Sciatic nerve (tissue), 2 donors: ENCODE measurements at places on chromosomes 1 and 21. TPM values are rescaled to one million over a fixed set of nuclear protein-coding genes. Genes with fewer than 3 reads are reported as not detected.

DNA sequence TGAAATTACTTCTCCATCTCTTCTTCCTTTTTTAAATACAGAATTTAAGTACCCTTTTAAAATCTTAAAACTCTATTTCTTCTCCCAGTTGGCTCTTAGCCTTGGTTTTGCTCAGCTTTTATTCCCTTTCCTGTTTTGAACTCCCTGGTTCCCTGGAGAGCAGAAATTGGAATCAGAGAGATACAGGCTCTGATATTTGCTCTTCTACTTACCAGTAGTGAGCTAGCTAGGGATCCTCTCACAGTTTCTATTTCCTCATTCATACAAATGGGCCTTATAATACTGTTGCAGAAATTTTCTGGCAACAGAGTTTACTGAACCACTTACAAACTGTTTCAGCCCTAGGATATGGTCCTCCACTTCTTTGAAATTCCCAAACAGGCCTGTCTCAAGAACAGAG, 606.3 kb downstream of the NUF2 start:
- DNase-seq: no peak

GRCh38 chr1:182113879-182114626, 52.5 kb upstream of the ZNF648 start:
- DNase-seq: no peak

GRCh38 chr21:33667636-33668035, 25.3 kb downstream of the ITSN1 start:
- DNase-seq: no peak

DNA sequence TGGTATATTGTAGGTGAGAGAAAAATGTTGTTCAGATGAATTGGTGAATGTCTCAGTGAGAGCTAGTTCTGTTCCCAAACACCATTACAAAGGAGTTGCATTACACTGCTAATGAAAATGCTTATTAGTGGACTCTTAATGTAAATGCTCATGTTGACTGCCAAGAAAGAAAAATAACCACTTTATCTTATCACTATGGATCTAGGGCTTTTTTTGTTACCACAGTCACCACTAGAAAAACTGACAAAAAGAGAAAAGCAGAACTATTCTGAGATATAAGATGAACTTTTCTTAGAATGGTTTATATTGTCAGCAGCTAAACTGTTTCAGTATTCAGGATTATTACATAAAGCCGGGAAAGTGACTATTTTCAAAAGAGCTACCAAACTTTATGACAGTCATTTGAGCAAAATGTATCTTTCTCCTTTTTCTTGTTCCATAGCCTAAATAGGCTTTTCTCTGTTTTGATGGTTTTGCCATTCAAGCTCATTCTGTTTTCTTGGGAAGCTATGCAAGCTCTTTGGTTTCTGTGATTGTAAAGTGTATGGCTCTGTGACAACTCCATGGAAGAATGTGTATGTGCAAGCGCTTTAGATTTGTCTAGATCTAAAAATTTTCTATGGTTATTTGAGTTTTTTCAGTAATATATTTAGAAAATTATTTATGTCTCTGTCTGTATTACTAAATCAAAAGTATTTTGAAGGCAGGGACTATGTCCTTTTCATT, 64.2 kb upstream of the DPH5 start:
- no peak for DNase-seq

The PI4KB gene
- 71.4 TPM for total RNA-seq

The TAS1R1 gene
- not detected for total RNA-seq

DNA sequence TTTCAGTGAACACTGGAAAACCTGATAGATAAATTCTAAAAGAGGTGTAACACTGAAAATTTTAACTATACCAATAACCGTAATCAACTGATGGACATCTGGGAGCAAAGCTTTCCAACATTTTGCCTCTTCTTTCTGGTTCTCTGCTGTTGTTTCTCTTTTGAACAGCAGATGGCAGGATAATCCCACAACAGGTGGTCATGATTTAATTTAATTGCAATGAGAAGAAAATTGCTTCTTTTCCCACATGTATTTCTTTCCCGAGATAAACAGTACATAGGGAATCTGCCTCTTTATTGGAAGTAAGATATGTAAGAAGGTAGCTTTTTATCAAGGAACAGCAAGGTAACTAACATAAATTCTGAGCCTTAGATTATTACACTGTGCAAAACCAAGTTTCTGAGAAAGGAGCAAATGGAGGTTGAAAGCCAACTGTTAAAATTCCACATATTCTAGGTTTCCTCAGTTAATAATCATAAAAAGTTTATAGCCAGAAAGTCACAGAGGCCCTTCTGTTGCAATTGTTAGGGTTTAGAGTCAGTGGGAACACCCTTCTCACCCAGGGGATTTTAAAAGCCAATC, 72.9 kb downstream of the RPS6KA1 start:
- DNase-seq: no peak

DNA sequence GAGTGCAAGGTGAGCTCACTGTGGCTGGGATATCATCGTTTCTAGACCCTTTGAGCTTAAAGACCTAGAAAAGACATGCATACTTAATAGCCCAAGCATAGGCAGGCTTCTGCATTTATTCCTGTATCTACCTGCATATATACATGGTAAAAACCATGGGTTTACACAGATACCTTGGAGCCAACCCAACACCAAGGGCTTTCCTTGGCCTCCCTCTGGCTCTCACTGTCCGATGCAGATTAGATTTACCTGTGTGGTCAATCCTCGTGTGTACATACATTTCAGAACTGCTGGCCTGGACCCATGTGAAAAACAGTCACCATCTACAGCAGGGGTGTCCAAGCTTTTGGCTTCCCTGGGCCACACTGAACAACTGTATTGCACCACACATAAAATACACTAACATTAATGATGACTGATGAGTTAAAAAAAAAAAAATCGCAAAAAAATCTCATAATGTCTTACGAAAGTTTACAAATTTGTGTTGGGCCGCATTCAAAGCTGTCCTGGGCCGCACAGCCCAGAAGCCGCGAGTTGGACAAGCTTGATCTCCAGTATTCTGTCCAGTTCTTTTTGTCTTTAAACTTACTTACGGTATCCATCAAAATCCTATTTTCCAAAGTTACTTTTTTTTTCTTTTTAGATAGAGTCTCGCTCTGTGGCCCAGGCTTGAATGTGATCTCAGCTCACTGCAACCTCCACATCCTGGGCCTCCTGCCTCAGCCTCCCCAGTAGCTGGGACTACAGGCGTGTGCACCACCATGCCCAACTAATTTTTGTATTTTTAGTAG, 43.5 kb downstream of the WDR4 start:
- DNase-seq: peak; percentile 14

- no peak for DNase-seq
Observed at GRCh38 chr1:156600733-156601121, 552 bp downstream of the GPATCH4 start.

GRCh38 chr1:70140343-70140742, 65.0 kb downstream of the LRRC40 start:
- no peak for DNase-seq

The ZNF697 gene
- total RNA-seq: 4.9 TPM

The ZBED6 gene
- 52.3 TPM for total RNA-seq

The MFSD2A gene
- total RNA-seq: 12.3 TPM

DNA sequence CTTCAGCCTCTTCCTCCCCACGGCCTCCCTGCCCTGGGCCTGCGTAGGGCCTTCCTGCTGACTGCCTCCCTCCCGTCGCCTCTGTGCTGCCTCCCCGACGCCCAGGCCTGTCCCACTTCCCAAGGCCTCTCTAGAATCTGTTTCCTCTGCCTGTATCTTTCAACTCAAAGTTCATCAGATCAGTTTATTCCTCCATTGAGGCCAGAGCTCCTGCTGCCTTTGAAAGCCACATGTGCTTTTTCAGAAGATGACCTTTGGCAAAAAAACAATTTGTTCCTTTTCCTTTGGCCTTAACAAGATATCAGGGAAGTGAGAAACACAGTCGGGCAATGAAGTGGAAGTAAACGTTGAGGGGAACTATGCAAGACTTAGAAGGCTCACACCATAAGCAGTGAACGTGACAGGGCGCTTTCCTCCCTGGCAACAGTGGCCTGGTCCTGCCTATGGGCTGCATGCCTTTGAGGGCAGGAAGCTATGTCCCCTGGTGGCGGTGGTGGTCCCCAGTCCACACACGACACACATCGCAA, 85.9 kb downstream of the PSMG1 start:
- DNase-seq: no peak

The CRYZL1 gene
- 59.2 TPM for total RNA-seq

GRCh38 chr1:30911059-30911954, 2.7 kb upstream of the SDC3 start:
- peak; percentile 95 for DNase-seq

DNA sequence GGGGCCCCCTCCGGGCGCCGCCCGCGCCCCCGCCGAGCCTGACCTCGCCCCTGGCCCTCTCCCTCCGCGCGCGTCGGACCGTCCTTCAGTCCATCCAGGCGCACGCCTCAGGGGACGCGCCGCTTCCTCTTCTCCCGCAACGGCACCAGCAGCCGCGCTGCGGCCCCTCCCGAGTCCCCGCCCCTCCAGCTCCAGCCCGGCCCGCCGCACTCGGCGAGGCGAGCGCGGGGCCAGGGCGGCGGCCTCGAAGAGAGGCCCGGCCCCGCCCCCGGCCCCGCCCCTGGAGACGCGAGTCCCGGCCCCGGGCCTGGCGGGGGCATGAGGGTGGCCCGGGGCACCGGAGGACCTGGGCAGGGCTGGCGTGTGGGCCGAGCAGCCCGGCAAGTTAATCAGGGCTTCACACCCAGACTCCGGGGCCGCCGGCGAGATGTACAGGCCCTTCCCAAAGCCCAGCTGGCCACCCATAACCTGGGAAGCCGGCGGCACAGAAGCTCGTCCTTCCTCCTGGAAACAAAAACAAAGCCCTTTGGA, at the start of gene IGSF3:
TSS of gene IGSF3 (minus strand) at position 159 of the 531 bp plus-strand sequence. CDS start 1,407 bp downstream, outside the sequence.
- DNase-seq: peak; percentile 73

The TNNI3K gene
- total RNA-seq: 9.6 TPM

The MCOLN3 gene
- total RNA-seq: 11.2 TPM

GRCh38 chr1:24127801-24128363, 15.1 kb downstream of the IL22RA1 start:
- DNase-seq: no peak

- no peak for DNase-seq
Observed at GRCh38 chr1:174352117-174352516, 95.6 kb upstream of the GPR52 start.

The FCER1G gene
- total RNA-seq: 43.9 TPM

The ASTN1 gene
- total RNA-seq: 0.36 TPM

DNA sequence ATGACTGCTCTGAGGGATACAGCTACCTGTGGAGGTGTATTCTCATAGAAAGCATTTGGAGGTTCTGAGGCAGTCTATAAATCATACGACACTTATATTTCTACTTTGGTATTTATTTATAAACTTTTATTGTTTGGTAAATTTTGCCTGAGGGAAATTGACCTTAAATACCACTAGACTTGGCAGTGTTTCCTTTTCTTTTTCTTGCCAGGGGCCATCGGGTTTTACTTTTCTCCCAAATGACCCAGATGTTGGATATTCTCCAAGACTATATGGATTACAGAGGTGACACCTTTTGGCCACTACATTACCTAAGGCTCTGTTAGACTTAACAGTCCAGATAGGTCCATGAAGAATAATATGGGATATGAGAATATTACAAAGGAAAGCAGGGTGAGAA, 28.2 kb downstream of the CHD1L start:
- no peak for DNase-seq

DNA sequence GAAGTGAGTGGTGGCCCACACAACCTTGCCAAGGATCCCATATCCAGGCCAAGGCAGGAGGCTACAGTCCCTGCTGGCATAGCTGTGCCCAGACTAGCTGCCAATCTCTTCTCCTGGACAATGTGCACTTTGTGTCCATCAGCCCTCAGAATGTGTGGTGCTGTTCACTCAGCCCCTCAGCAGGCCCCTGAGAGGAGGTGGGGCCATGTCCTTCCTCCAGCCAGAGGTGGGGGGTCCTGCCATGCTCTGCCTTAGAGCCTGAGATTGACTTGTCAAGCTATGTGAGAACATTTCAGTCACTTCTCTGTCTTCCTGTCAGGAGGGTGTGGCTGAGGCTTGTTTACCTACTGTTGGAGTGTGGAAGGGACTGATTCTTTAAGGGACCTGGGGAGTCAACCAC, 1.4 kb downstream of the NCF2 start:
- DNase-seq: peak; percentile 41

- no peak for DNase-seq
Observed at GRCh38 chr1:94622757-94623156, 81.2 kb upstream of the F3 start.

The MAP3K21 gene
- total RNA-seq: 1.6 TPM

- DNase-seq: no peak
Observed at GRCh38 chr21:46455575-46456385, 2.9 kb upstream of the DIP2A start.

- no peak for DNase-seq
Observed at GRCh38 chr21:43364851-43365424, 62.0 kb downstream of the SIK1 start.

DNA sequence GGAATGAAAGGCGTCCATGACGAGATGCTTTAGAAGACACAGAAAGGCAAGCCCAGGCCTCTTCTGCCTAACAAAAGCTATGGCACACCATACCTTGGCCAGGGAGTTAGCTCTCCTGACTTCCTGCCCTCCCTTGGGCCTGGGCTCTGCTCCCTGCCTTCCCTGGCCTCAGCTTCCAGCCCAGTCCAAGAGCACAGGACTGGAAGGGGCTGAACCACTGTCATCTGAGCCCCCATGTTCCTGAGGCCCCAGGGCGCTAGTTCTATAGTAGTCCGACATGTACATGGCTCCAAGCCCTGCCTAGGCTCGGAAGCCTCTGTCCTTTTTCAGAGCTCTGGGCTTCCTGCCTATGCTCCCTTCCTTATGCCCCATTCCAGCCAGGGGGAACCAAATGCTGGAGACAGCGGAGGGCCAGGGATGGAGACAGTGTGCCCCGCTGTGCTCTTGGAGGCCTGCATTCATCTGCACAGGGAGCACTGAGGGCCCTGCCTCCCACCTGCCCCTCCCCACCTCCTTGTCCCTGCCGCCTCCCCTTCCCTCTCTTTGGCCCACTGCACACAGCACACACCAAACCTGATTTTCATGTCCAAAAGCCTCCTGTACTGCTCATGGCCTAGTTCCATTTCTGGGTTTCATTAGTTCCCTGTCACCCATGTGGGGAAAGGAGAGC, 240.1 kb downstream of the RHOU start:
- DNase-seq: no peak

The LHX8 gene
- total RNA-seq: not detected

DNA sequence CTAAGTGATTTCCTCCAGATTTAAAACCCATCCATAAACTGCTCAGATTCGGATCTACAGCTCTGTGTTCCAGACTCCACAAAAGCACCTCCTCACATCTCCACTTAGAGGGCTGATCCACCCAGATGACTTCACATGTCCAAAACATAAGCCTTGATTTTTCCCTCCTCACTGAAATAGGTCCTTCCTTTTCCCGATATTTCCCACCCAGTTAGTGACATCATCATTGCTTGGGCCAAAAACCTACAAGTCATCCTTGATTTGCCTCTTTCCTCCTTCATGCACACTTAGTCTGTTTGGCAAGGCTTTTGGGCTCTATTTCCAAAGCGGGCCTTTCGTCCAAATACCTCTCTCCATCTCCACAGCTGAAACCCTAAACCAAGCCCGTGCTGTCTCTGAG, 32.3 kb downstream of the CCDC185 start:
- no peak for DNase-seq

- no peak for DNase-seq
Observed at GRCh38 chr21:33884376-33885171, 31.0 kb downstream of the ATP5PO start.

GRCh38 chr1:106564192-106564591, 492.3 kb upstream of the PRMT6 start:
- no peak for DNase-seq

GRCh38 chr1:12153181-12153785, 13.5 kb upstream of the TNFRSF1B start:
- DNase-seq: peak; percentile 80
